ENCODE measurements at places on chromosomes 16 and 17.

GRCh38 chr16:89230255-89230654 is 12.8 kb downstream of the ZNF778 start:
- no peak for DNase-seq

- DNase-seq = no peak
Measured at GRCh38 chr16:3514621-3515020, 13.8 kb downstream of the CLUAP1 start.

GRCh38 chr17:51904379-51904778 is 254.1 kb downstream of the CA10 start:
- DNase-seq = no peak

- DNase-seq = no peak
Measured at GRCh38 chr16:2213817-2214718, 572 bp downstream of the PGP start.

- no peak for DNase-seq
Measured at GRCh38 chr16:89094252-89094879, 714 bp downstream of the ACSF3 start.

DNA sequence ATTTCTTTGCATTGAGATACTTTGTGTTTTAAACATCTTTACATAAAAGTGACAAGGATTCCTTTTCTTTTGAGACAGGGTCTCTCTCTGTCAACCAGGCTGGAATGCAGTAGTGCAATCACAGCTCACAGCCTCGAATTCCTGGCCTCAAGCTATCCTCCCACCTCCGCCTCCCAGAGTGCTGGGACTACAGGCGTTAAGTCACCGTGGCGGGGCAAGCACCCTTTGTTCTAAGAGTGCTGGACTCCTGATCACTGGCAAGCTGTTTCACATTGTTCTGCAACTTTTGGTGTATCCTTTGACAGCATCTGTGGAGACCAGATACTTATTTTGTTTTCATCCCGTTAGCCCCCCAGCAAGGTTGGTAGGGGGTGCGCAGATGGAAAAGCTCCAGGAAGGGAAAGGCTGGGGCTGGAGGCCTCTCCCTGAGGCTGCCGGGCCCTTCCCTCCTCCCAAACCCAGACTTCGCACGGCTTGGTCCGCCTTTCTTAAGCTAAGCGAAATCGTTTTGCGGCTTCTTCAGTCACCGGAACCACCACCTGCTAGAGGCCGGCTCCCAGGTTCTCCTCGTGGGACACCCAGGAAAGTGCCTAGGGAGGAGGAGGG is 1.1 kb downstream of the ST6GALNAC2 start:
- no peak for DNase-seq

DNA sequence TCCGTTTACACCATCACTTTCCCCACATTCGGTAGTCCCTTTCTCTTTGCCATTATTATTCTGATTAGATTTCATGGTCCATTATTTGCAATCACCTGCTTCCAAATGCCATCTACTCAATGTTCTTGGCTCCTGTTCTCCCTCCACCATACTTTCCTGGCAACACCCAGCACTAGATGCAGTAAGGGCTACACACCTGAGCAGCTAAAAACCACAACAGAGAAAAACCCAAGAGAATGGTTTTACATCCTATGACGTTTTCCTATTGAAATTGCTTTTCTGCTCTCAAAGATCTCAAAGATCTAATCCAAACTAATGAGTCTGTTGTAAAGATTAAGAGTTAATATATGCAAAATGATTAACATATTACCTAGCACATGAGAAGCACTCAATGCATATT is 441.3 kb downstream of the SHISA9 start:
- DNase-seq = no peak

DNA sequence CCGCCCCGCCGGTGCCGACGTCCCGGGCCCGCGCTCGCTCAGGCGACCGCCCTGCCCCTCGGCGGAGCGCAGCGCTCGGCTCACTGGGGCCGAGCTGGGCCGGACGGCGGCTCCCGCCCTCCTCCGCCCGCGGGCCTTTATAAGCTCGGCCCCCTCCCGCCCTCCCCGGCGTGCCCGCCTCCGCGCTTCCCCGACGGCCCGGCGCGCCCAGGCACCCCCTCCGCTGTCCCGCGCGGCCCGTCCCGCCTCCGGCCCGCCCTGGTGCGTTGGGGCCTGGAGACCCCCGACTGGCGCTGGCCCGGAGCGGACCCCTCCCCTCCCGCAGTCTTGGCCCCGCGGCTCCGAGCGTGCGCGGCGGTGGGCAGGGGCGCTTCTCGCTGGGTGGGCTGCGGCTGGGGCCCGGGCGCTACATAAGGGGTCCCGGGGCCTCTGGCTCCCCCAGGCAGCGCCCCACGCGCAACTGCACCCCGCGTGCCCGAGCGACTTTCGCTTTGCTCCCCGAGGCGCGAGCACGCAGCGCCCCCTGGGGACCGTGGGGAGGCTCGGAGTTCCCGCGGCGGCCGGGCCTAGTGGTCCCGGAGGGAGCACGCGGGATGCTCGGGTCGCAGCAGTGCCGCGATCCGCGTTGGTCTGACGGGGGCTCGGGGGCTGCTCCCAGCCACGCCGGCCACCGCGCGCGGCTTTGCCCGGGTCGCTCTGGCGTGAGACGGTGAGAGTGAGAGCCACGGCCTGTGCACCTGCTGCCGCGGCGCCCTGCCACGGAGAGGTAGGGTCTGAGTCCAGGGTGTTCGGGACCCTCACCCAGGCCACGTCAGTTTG is at the start of gene PIEZO1:
TSS of gene PIEZO1 (minus strand) at position 115 of the 819 bp plus-strand sequence. CDS start 256 bp downstream, outside the sequence.
- no peak for DNase-seq

GRCh38 chr16:22847100-22847499 is 33.1 kb downstream of the HS3ST2 start:
- DNase-seq = no peak

- peak; percentile 30 for DNase-seq
Measured at GRCh38 chr17:38667099-38667786, 7.5 kb downstream of the EPOP start.

DNA sequence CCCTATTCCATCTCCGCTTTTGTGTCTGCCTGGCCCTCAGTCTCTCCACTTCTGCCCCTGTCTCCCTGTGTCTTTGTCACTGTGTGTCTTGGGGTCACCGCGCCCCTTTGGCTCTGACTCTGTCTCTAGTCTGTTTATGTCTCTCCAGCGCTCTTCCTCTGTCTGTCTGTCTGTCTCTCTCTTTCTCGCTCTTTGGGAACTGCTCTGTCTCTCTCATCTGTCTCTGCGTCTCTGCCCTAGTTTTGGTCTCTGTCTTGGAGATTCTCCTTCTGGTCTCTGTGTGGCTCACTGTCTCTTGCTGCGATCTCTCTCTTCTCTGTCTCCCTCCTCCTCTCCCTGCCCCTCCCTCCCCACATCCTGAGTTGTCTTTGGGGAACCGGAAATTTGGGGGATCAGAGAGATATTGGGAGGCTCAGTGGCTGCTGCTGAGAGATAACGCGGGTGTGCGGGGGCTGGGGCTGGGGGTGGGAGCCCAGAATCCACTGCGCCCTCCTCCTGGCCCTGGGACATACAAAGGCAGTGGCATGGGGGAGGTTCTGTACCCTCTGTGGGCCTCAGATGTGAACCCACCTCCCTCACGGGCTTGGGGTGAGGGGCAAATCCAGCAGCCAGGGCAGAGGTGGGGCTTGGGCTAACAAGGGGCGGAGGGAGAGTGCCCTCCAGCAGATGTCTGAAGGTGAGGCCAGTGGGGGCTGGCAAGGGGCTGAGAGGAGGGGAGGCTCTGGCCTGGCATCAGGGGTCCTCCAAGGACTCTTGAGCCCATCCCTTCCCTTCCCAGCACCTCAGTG is 24.4 kb downstream of the LAT start:
- DNase-seq = no peak

DNA sequence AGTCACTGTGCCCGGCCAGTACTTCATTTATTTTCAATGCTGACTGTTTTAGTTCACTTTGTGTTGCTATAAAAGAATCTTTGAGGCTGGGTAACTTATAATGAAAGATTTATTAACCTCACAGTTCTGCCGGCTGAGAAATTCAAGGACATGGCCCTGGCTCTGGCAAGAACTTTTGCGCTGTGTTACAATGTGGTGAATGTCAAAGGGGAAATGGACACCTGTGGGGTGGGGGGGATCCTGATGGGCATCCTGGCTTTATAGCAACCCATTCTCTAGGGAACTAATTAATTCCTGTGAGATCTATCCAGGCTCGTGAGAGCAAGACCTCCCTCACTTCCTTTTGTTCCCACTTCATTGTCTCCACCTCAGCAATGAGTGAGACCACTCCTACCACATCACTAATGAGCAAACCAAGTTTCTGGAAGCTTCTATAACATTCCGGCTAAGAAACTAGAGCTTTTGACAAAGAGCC is 17.1 kb upstream of the CDH3 start:
- DNase-seq = no peak

DNA sequence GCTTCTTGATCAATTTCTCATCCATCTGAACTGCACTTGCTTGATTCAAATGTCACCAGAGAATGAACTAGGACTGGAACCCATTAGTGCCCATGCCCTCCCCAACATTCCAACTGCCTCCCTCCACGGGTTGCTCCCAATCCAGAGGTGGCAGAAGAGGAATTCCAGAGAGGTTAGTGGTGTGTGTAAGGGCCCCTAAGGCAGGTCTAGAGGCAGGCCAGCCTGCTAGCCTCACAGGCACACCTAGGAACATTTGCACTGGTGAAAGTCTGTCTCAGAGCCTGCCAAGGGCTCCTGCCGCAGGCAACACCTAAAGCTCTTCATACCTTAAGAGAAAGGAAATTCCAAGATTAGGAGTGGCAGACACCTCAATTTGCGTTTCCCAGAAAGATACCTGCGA is 21.2 kb upstream of the CMTM4 start:
- DNase-seq = no peak

- DNase-seq = no peak
Measured at GRCh38 chr16:79728048-79728922, 127.7 kb upstream of the MAF start.

GRCh38 chr17:19376811-19377210 is 1.5 kb upstream of the MAPK7 start:
- DNase-seq = no peak

DNA sequence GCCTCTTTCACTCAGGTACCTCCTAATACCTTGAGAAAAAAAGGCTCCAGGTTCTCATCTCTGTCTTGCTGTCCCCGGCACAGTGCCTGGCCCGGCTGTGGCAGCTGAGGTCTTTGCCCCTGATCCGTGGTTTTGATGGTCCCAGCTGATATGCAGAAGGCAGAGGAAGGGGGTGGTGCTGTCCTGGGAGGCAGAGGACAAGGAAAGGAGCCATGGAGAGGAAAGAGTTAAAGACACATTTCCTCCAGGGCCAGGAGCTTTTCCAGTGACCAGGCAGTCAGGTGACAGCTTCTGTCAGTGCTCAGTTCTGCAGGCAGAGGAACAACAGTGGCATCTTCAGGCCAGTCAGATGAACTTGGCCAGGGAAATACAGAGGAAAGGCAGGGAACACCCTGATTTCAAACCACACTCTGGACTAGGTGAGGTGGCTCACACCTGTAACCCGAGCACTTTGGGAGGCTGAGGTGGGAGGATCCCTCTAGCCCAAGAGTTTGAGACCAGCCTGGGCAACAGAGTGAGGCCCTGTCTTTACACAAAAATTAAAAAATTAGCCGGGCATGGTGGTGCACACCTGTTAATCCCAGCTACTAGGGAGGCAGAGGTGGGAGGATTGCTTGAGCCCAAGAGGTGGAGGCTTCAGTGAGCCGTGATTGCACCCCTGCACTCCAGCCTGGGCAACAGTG is 3.3 kb upstream of the COG1 start:
- no peak for DNase-seq

DNA sequence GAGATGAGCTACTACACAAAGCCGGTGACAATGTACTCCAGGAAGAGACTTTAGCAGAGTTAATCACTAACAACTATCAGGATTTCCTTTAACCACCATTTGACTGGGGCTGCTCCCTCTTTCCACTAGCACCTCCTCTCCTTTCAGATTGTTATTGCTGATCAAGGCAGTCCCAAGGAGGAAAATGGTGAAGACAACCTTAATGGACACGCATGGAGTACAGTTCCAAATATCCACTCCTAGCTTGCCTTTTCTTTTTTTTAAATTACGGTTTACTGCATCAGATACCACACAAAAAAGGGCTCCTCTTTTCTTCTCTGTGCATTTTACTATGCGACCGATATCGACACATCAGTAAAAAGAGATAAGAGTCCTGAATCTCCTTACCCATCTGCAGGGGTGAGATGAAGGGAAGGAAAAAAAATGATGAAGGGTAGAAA is 30.9 kb downstream of the FAM222B start:
- no peak for DNase-seq
